ENCODE measurements at places on chromosomes 11 and 22.

DNA sequence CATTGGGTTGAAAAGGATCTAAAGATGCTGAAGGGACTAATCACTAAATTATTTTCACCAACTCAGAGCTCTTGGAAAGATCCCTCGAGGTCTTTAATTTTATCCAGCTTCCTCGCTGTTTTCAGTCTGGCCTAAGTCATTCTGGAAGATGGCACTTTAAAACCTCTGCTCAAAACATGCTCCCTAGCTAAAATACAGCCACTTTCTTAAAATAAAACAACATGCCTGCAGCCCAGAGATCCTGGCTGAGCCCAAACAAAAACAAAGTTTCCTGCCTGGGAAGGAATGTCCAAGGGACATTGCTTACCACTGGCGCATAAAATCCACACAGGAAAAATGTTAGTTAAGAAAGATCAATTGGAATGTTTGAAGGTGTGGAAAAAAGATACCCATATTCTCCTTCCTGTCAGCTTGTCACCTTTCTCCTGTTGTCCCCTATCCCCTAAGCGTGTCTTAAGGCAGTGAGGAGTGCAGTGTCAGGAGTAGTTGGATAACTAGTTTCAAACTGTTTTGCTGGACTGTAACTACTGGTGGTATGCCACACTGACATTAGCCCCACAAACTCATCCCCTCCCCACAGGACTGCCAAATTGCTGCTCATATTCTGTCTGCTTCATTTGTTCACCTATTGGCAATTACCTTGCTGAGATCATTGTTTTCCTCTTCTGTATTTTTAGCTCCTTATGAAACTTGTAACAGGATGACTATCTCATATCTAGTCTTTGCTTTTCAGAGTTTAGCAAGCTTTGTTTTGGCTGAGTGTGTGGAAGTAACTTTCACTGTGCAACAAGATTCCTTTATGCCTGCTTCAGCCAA, 108.3 kb upstream of the SESN3 start:
- DNase-seq: no peak

DNA sequence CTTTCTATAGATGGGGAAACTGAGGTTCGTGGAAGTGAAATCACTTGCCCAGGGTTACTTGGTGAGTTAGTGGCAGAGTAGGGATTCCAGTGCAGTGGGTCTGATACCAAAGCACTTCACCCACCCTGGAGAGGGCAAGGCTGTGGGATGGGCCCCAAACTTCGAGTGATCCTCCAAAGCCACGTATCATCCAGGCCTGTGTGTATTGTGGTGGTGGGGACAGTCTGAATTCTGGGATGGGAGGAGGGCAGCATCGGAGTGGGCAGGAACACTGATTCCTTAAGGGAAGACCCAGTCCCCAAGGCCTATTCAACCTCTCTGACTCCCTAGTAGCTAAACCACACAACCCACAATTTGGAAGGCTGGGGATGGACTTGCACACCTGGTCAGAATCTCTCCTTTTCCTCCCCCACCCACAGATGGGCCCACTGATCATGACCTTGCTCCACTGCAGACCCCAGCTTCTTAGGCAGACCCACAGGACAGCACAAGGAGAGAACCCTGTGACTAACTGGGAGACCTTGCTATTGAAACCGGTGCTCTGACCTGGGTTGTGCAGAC, 11.5 kb downstream of the TMPRSS13 start:
- no peak for DNase-seq

DNA sequence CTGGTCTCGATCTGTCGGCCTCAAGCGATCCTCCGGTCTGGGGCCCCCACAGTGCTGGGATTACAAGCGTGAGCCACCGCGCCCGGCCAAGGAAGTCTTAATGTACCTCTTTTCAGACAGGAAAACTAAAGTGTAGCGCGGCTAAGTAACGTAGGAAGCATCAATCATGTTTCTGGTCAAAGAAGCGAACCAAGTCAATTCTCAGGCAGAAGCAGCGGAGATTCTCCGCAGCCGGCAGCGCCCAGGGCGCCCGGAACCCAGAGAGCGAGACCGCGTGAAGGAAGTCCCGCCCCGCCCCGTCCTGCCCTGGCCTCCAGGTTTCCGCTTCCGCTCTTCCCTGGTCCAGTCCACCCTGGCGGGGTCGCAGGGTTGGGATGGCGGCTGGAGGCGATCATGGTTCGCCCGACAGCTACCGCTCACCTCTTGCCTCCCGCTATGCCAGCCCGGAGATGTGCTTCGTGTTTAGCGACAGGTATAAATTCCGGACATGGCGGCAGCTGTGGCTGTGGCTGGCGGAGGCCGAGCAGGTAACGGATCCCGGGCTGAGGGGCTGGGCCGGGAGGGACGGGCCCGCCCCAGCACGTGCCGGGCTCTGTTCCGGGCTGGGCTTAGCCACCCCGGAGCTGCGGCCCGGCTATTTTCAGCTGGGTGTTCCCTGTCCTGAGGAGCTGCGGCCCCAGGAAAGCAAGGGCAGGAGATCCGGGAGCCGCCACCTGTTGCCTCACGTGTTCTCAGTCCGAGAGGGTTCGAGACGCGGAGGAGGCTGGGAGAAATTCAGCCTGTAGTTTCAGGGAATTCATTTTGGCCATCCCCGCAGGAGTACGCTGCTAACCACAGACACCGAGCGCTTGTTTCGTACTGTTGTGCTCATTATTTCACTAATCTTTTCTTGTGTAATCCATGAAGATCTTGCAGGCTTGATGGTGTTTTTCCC, at the start of gene ADSL:
ADSL (plus strand) TSS at position 316 of the 934 bp plus-strand sequence; CDS start at position 375, 59 bp downstream.
- peak; percentile 58 for DNase-seq

- DNase-seq: no peak
These were observed 73.6 kb upstream of the MYO18B start for GRCh38 chr22:25668437-25668836.

- no peak for DNase-seq
These were observed 295.2 kb upstream of the CCDC179 start for GRCh38 chr11:23155503-23155902.

DNA sequence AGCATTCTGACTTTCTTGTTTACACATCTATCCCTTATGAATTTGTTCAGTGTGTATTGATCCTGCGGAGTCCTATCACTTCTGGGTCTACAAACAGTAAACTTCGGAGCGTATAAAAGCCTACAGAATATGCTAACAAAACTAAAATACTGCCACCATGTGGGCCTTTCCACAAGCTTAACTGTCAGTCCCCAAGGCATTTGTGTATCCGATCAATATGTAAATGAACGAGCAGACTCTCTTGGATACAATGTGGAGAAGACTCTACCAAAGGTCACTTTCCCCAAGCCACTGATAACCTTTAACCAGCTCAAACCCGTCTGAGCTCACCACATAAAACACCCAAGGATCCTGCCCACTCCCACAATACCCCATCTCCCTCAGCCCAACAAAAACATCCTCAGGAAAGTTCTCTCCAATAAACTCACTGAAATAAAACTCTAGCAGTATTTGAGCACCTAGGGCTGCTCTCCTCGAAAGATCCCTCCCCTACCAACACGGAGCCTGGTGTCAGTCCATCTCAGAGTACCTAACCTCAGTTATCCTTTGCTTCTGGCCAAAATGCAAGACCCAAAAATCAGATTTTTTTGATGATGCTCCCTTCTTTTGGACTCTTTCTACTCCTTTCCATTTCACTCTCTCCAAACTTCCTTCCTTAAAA, 17.8 kb downstream of the ADA2 start:
- DNase-seq: no peak

DNA sequence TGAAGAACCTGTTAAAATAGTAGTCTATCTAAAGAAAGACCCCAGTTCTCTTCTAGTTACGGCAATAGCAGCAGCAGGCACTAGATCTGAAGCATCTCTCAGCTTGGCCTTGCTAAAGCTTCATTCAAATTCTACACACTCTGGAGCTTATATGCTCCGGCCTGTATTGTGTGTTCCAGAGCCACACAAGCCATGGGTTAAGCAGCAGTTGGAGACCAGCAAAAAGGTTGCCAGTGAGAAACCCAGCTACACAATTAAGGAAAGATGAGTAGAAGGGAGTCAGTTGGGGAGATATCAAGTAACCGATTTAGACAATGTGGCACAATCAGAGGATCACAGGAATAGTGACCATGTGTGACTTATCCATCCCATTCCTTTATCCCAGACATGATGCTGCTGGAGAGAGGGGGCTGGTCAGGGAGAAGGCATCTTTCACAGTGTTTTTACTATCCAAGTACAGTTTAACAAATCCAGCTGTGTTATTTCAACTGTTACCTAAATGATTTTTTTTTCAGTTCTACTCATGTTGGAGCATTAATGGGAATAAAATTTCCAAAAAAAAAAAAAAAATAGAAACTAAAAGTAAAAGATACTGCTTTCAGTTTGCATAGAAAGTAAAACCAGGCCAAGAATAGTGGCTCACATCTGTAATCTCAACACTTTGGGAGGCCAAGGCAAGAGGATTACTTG, 41.0 kb downstream of the PAX6 start:
- DNase-seq: no peak

DNA sequence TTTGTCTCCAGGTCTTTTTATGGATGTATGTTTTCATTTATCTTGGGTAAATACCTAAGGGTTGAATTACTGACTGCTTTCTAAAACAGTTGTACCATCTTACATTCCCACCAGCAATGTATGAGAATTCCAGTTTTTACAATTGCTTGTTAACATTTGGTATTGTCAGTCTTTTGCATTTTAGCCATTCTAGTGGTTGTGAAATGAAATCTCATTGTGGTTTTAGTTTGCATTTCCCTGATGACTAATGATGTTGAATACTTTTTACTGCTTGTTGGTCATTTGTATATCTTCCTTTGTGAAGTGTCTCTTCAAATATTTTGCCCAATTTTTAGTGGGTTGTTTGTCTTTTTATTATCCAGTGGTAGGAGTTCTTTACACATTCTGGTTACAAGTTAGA, 92.8 kb downstream of the ARFGAP2 start:
- DNase-seq: no peak

GRCh38 chr11:69024509-69024908, 11.5 kb upstream of the MRGPRF start:
- DNase-seq: no peak

DNA sequence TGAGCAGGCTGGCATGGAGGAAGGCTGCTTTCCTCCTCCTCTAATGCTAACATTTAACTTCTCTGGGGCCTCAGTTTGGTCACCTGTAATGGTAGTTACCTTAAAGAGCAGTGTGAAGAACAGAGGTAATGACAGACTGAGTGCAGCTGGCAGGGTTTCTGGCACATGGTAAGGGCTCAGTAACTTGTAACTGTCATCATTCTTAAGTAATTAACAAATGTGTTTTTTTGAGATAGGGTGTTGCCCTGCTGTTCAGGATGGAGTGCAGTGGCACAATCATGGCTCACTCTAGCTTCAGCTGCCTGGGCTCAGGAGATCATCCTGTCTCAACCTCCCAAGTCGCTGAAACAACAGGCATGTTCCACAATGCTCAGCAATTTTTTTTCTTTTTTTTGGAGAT, 242.0 kb upstream of the SYN3 start:
- DNase-seq: no peak

GRCh38 chr11:2166091-2166851, 5.3 kb upstream of the INS start:
- peak; percentile 31 for DNase-seq

GRCh38 chr22:42493393-42493792, 26.2 kb downstream of the RRP7A start:
- no peak for DNase-seq

GRCh38 chr22:50701076-50701419, 28.4 kb downstream of the SHANK3 start:
- no peak for DNase-seq

DNA sequence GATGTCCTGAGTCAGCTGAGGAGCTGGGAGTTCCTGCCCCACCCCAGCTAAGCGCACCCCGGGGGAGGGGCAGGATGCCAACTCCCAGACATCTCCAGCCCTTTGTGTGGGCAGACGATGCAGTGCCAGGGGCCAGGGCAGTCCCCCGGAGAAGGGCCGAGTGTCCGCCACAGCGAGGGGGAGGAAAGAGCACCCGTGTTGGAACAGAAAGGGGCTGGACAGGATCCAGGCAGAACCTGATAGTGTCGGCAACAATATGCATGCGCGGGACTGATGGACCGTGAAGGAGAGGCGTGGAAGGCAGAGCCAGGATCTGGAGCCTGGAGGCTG, 1434.7 kb downstream of the BRD1 start:
- no peak for DNase-seq

Measured in effector CD8-positive, alpha-beta T cell (primary cell).